ENCODE measurements at places on chromosomes 7 and 10. TPM values are rescaled to one million over a fixed set of nuclear protein-coding genes. Genes with fewer than 3 reads are reported as not detected.
A peak's percentile ranks its signal among the peaks of the same experiment; 100 is the strongest.

- H3K36me3 ChIP-seq, result no peaks in the 10 kb centered on the region
- peaks cover 41% of the 10 kb centered on the region for H3K4me1 ChIP-seq
Observed at GRCh38 chr10:79068203-79068561, 584 bp upstream of the ZMIZ1 start.

GRCh38 chr10:79155301-79156081 is 86.7 kb downstream of the ZMIZ1 start:
- peak; percentile 61 for DNase-seq
- H3K4me3 ChIP-seq, result peak overlapping the region; percentile 9
- peak overlapping the region; percentile 18 for H3K27ac ChIP-seq

- H3K4me3 ChIP-seq, result no peak overlapping the region
- no peaks in the 10 kb centered on the region for H3K27me3 ChIP-seq
- H3K27ac ChIP-seq, result no peak overlapping the region
- no peak for DNase-seq
- no peaks in the 10 kb centered on the region for H3K4me1 ChIP-seq
- no peaks in the 10 kb centered on the region for H3K36me3 ChIP-seq
Observed at GRCh38 chr10:121357401-121357800, 240.8 kb downstream of the FGFR2 start.

- H3K4me3 ChIP-seq, result no peak overlapping the region
- DNase-seq, result no peak
- no peak overlapping the region for H3K27ac ChIP-seq
- no peaks in the 10 kb centered on the region for H3K4me1 ChIP-seq
- H3K27me3 ChIP-seq, result no peaks in the 10 kb centered on the region
Observed at GRCh38 chr10:111186358-111186757, 109.5 kb downstream of the ADRA2A start.

DNA sequence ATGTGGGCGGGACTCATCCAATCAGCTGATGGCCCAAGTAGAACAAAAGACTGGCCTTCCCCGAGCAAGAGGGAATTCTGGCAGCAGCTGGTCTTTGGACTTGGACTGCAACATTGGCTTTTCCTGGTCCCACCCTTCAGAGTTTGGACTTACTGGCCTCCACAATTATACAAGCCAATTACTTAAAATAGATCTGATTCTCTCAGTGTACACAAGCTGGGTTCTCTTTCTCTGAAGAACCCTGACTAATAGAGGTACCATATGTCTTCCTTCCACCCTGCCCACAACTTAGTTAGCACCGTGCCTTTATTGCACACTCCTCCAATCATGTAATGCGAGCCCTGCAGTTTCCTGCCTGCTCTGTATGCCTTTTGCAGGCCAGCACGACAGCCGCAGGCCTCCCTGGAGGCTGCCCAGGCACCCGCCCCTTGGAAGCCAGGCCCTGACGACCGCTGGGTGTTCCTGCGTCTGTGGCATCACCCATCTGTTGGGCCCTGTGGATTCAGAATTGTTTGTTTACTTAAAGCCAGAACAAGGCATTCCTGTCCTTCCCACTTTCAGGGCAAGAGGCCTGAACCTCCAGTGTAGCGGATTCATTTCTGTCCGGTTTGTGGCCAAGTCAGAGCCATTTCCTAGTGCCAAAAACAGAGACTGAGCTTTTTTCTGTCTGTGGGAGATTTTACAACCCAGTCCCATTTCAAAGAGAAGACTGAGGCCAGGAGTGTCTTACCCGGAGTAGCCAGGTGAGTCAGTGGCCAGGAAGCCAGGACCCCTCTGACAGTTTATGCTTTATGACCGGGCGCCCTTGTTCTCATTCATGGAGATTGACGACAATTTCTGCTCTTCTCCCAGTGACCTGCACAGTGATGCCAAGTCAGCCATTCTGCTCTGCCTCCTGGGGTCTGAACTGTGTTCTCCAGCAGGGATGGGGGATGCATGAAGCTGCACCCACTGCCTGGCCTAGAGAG is 968 bp upstream of the INMT start:
- no peaks in the 10 kb centered on the region for H3K27me3 ChIP-seq
- H3K27ac ChIP-seq, result no peak overlapping the region
- H3K36me3 ChIP-seq, result no peaks in the 10 kb centered on the region
- H3K4me3 ChIP-seq, result no peak overlapping the region

GRCh38 chr10:99345350-99345749 is 16.2 kb downstream of the CNNM1 start:
- no peaks in the 10 kb centered on the region for H3K4me1 ChIP-seq
- no peak overlapping the region for H3K4me3 ChIP-seq
- no peak for DNase-seq
- H3K27ac ChIP-seq, result no peak overlapping the region

DNA sequence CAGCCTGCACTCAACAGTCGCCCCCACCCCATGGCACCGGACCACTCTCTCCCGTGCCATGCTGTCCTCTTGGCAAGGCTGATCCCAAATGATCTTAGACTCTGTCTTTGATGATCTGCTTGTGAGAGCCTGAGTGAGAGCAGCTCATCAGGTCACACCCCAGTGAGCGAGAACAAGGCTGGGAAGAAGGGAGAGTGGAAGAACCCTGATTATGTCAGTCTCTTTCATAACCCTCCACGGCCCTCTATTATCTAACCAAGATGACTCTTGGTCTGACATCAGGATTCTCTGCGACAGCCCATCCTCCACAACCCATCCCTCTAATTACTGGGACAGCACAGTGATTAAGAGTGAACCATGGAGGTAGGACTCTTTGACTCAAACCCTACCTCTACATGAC is 53.1 kb upstream of the C7orf33 start:
- no peak overlapping the region for H3K27ac ChIP-seq
- no peak overlapping the region for H3K4me3 ChIP-seq
- H3K4me1 ChIP-seq, result peaks cover 5% of the 10 kb centered on the region
- DNase-seq, result no peak
- H3K27me3 ChIP-seq, result no peaks in the 10 kb centered on the region
- H3K36me3 ChIP-seq, result no peaks in the 10 kb centered on the region

DNA sequence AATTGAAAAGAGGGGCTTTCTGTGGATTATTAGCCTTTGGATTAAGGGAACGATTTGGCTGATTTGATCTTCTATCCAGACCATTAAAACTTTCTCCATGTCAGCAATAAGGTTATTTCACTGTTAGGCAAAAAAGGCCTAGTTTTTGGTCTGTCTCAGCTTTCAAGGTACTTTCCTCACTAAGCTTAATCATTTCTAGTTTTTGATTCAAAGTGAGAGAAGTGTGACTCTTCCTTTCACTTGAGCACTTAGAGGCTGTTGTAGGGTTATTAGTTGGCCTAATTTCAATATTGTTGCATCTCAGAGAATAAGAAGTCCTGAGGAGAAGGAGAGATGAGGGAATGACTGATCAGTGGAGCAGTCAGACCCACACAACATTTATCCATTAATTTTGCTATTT is 596.0 kb upstream of the TPK1 start:
- no peaks in the 10 kb centered on the region for H3K27me3 ChIP-seq
- H3K36me3 ChIP-seq, result no peaks in the 10 kb centered on the region
- no peak overlapping the region for H3K27ac ChIP-seq
- no peak for DNase-seq
- H3K4me3 ChIP-seq, result no peak overlapping the region

DNA sequence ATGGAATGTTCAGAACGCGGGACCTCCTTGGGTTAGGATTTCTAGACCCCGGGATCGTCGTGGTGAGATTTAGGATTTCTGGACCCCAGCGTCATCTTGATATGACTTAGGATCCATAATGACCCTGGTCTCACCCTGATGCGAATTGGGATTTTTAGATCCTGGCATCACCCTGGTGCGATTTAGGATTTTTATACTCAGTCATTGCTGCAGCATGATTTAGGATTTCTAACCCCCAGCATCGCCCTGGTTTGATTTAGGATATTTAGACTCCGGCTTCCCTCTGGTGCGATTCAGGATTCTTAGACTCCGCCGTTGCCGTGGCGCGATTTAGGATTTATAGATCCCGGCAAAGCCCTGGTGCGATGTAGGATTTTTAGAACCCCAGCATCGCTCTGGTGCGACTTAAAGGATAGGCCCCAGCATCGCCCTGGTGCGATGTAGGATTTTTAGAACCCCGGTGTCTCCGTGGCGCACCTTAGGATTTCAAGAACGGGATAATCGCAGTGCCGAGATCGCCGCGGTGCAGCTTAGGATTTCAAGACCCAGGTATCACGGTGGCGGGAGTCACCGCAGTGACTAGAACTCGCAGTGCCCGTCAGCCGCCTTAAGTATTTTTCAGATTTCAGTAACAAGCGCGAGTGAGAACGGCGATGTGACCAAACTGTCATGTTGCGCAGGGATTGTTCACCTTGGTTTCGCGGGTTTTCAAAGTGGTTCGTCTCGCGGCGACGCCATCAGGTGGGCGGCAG is 814 bp downstream of the MEST start:
- H3K27me3 ChIP-seq, result peaks cover 26% of the 10 kb centered on the region
- H3K36me3 ChIP-seq, result no peaks in the 10 kb centered on the region
- DNase-seq, result no peak
- peaks cover 37% of the 10 kb centered on the region for H3K4me1 ChIP-seq
- peak overlapping the region; percentile 70 for H3K4me3 ChIP-seq
- no peak overlapping the region for H3K27ac ChIP-seq

GRCh38 chr7:112103246-112103645 is 103.0 kb downstream of the DOCK4 start:
- no peaks in the 10 kb centered on the region for H3K27me3 ChIP-seq
- H3K36me3 ChIP-seq, result no peaks in the 10 kb centered on the region
- DNase-seq, result peak; percentile 29
- H3K4me3 ChIP-seq, result no peak overlapping the region

GRCh38 chr7:68248973-68249372 is 1252.3 kb downstream of the TYW1 start:
- H3K27ac ChIP-seq, result no peak overlapping the region
- no peaks in the 10 kb centered on the region for H3K4me1 ChIP-seq

GRCh38 chr7:1650363-1651030 is 19.6 kb upstream of the ELFN1 start:
- H3K27me3 ChIP-seq, result no peaks in the 10 kb centered on the region
- H3K36me3 ChIP-seq, result no peaks in the 10 kb centered on the region
- no peak for DNase-seq
- H3K4me1 ChIP-seq, result no peaks in the 10 kb centered on the region

DNA sequence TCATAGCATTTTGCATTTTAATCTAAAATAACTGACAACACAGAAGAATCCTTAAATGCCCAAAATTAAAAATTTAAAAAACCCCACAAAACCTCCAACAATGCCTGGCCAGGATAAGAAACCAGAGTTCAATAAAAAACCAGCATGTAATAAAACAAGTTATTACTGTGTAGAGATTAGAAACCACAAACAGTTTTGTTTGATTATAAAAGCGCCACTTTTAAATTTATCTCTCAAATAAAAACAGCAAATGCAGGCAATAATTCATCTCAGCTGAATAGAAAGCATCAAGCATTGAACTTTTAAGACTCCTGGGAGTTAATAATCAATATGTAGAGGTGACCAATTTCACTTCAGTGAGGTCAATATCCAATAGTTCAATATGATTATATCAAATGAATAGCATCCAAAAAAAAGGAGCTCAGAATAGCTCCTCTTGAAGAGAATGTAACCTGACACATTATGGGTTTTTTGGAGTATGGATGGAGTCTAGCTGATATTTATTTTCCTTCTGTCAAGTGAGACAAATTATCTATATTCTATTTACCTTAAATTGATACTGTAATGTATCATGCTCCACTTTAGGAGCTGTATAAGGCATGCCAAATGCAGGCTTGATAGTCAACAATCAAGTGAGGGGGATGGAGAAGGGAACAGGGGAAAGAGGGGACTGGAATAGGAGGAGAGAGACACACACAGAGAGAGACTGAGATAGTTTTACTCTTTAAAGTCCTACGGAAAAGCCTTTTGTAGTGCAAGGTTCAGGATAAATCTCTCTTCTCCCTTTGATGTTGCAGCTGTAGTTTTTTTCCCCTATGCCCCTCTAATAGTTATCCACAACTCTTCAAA is 130.9 kb downstream of the RSU1 start:
- peaks cover 11% of the 10 kb centered on the region for H3K36me3 ChIP-seq
- H3K27ac ChIP-seq, result no peak overlapping the region
- no peak overlapping the region for H3K4me3 ChIP-seq
- no peaks in the 10 kb centered on the region for H3K27me3 ChIP-seq

DNA sequence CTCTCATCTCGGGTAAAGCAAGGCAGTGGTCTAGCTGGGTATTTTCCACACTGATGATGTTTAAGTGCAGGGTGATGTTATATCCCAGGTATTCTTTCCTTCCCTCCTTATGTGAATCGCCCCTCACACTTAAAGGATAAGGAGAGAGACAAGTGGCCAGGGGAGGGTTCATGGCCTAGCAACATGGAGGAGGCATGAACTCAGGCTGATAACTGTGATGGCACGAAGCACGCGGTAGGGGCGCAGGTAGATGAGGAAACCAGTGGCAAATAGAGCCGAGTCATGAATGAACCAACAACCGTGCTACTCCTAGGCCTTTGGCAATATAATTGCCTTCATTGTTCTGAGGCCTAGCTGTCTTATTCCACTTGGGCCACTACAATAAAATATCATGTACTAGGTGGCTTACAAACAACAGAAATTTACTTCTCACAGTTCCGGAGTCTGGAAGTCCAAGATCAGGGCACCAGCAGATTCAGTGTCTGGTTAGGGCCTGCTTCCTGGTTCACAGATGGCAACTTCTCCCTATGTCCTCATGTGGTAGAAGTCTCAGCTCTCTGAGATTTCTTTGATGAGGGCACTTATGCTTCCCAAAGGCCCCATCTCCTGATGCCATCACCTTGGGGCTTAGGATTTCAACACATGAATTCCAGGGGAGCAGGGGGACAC is 56.0 kb upstream of the PIK3CG start:
- no peak overlapping the region for H3K4me3 ChIP-seq
- no peak for DNase-seq
- H3K4me1 ChIP-seq, result peaks cover 8% of the 10 kb centered on the region
- H3K27me3 ChIP-seq, result no peaks in the 10 kb centered on the region
- H3K27ac ChIP-seq, result no peak overlapping the region
- H3K36me3 ChIP-seq, result no peaks in the 10 kb centered on the region

DNA sequence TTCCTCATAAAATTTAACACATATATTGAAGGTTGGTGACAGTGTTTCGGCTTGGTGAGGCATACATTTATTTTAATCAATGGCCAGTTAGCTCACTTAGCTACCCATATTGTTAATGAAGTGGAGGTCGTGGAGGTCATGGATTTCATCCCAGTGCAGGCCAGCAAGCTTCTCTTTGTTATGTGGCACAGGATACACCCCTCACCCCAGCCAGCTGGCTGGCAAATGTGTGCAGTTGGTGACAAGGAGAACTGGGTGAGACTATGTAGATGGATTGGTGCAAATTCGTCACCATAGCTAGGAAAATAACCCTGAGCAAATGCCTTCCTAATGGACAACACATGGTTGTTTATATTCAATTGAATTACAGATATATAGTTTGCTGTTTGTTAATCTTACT is 50.5 kb upstream of the FOXP2 start:
- no peaks in the 10 kb centered on the region for H3K4me1 ChIP-seq
- no peak for DNase-seq
- no peak overlapping the region for H3K27ac ChIP-seq
- H3K36me3 ChIP-seq, result no peaks in the 10 kb centered on the region
- H3K27me3 ChIP-seq, result no peaks in the 10 kb centered on the region
- no peak overlapping the region for H3K4me3 ChIP-seq

- H3K27ac ChIP-seq, result no peak overlapping the region
- H3K4me3 ChIP-seq, result no peak overlapping the region
- no peak for DNase-seq
- H3K36me3 ChIP-seq, result no peaks in the 10 kb centered on the region
- no peaks in the 10 kb centered on the region for H3K4me1 ChIP-seq
- no peaks in the 10 kb centered on the region for H3K27me3 ChIP-seq
Observed at GRCh38 chr10:8254350-8254749, 199.9 kb downstream of the GATA3 start.

Gene IDI2
- polyA plus RNA-seq, result not detected

Gene RBAK
- polyA plus RNA-seq, result 0.74 TPM

Gene SLC39A12
- polyA plus RNA-seq, result not detected

Gene MYPN
- not detected for polyA plus RNA-seq

Gene HTR5A
- polyA plus RNA-seq, result not detected

Gene MRPL43
- polyA plus RNA-seq, result 69.5 TPM

Gene SCIN
- not detected for polyA plus RNA-seq

All from CD14-positive monocyte (primary cell).